ENCODE measurements at places on chromosomes 11 and 22.
A peak's percentile ranks its signal among the peaks of the same experiment; 100 is the strongest.

DNA sequence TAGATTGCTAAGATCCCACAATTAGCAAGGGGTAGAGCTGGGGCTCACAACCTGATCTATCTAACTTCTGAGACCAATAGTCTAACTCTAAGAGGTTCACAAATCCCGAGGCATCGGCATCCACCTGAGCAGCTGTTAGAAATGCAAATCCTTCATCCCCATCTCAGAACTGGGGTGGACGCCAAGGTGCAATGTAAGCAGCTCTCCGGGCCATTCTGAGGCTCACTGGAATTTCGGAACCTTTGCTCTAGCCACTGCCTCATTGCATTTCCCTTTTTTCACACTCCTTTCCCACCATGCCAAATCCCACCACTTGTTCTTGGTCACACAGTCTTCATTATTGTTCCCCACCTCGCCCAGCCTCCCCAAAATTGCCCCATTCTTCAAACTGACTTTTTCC, 29.8 kb downstream of the MAML2 start:
- no peak for DNase-seq

GRCh38 chr11:123560006-123560405, 94.4 kb downstream of the SCN3B start:
- peak; percentile 45 for DNase-seq

DNA sequence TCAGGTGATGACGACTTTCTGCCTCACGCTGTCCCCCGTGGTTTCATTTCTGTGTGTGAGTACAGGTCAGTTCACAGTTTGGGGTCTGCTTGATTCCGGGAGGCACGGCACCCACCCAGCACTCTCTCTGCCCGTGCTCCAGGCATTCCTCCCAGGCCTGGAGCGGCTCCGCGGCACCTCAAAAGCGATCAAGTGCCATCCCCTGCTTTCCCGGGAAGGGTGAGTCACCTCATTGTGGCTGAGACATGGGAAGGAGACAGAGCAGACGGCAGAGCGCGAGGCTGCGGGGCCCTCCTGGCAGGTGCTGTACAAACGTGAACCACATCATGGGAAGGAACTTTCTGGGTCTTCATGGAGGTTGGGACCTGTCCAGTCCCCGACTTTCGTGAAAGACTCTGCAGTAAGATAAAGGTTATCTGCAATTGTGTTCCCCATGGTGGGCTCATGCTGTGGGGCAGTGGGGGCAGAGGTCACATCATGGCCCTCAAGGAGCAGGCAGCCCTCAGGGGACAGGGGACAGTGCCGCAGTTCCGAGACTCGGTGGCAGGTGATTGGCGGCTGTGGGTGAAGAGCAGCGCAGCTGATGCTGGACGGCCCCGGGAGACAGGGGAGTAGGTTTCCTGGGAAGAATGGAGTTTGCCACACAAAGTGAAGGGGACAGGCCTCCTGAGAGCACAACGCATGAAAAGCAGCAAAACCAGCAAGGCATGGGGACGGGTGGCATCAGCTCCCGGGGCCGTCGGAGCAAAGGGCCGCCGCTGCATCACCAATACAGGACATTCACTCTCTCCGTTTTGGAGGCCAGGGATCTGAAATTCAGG, 65.3 kb downstream of the CELSR1 start:
- no peak for DNase-seq

DNA sequence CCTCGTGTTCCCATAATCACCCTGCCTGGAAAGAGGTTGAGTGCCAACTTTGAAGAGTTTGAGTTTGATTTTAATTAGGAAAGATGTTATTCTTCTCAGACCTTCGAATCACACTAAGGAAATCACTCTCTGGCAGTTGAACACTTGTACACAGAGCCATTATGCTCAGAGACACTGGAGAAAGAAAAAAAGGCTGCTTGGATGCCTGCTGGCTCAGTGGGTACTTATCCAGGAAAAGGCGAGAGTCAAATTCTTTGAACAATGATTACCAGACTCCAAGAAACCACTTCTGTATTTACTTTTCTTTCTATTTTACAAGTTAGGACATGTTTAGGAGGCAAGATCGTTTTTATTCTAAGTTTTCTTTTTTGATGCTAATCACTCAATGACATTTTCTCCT, 438.5 kb upstream of the FAT3 start:
- no peak for DNase-seq

GRCh38 chr11:102664001-102664752, 39.0 kb upstream of the MMP20 start:
- DNase-seq, result no peak

DNA sequence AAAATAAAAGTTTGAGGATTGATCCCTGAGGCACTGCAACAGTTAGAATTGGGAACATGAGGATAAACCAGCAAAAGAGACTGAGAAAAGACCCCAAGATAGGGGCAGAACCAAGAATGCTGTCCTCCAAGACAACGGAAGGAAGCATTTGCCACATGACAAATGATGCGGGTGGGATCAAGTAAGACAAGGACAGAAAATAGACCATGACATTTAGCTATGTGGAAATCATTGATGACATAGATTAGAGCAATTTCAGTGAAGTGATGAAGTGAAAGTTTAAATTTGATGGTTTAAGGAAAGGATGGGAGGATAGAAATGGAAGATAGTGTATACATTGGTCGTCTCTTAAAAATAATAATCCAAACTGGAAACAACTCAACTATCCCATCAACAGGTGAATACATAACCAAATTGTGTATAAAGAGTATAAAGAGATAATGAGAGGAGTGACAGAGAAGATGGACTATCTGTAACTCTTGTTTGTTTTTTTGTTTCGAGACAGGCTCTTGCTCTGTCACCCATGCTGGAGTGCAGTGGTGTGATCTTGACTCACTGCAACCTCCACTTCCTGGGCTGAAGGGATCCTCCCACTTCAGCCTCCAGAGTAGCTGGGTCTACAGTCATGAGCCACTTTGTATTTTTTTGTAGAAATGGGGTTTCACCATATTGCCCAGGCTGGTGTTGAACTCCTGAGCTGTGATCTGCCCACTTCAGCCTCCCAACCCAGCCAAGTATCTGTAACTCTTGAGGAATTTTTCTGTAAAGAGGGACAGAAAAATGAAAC, 48.7 kb upstream of the FDX1 start:
- no peak for DNase-seq

DNA sequence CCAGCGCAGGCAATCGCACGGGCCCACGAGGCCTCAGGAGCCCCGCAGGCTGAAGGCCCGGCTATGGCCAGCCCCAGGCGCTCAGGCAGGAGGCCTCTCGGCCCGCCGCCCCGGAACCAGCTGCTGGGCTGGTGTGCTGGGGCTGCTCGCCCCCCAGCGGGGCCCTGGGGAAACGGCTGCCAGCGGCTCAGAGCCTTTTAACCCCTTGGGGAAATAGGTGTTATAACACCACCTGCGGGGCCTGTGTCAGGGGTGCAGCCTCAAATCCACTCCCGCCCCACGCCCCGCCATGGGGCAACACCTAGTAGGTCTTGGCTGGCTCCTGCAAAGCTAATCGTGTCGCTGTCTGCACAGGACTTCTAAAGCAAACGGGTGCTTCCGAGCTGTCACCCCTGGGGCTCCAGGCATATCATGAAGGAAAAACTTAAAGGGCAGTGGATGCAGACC, 237.4 kb downstream of the TTC28 start:
- peak; percentile 54 for DNase-seq

DNA sequence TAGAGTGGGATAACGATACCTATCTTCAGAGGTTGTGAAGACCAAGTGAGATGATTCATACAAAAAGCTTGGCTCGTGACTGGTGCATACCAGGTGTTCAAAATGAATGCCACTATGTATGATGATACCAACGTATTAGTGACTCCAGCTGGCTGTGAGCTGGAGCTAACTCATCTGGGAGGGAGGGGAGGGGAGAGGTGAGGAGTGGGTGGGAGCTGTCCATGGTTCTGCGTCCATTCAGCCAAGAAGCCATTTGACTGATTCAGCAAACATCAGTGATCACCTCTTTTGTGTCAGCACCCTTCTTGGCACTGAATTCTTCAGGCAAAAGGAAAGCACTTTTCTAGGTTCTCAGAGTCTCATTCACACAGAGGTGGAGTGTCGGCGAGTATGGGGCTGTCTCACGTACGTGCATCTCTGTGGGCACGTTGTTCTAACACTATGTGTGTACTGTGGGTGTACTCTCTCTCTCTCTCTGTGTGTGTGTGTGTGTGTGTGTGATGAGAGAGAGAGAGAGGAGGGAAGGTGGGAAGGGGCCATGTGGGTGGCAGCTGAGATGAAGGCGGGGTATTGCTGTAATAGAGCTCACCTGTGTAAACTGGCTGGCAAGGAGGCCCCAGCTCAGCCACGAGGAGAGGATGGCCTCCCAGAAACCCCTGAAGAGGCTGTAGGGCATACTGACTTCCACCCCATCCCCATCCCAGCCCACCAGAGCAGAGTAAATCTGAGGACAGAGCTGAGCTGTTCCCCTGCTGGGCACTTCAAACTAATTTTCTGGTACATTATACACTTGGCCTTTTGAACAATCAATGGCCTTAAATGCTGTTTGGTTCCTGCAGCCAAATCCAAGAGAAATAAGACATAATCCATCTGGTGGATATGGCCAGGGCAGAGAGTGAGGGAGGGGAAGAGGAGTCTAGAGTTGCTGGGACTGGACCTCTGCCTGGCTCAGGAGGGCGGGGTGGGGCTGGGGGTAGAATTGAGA, 96.1 kb upstream of the THY1 start:
- DNase-seq, result no peak

DNA sequence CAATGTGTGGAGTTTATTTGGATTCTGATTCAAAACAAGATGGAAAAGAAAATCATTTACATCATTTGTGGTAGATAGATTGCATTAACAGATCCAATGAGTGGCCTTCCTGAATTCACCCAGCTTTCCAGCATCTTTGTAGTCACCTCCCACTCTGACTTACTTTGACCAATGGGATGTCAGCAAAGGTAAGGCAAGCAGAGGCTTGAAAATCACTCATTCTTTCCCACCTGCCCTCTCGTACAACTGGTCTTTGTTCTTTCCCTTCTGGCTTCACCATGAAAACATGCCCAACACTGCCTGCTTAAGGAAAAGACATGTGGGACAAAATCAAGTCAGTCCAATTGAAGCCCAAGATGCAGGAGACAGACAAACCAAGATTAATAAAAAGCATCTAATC, 202.1 kb downstream of the TTC28 start:
- DNase-seq, result no peak

GRCh38 chr11:60774726-60775125, 10.4 kb upstream of the MS4A10 start:
- no peak for DNase-seq

GRCh38 chr11:1472180-1473005, 14.2 kb downstream of the MOB2 start:
- DNase-seq, result no peak

- no peak for DNase-seq
Measured at GRCh38 chr22:37843741-37844089, 419 bp downstream of the ANKRD54 start.

- no peak for DNase-seq
Measured at GRCh38 chr11:35126879-35127581, 11.9 kb upstream of the CD44 start.

DNA sequence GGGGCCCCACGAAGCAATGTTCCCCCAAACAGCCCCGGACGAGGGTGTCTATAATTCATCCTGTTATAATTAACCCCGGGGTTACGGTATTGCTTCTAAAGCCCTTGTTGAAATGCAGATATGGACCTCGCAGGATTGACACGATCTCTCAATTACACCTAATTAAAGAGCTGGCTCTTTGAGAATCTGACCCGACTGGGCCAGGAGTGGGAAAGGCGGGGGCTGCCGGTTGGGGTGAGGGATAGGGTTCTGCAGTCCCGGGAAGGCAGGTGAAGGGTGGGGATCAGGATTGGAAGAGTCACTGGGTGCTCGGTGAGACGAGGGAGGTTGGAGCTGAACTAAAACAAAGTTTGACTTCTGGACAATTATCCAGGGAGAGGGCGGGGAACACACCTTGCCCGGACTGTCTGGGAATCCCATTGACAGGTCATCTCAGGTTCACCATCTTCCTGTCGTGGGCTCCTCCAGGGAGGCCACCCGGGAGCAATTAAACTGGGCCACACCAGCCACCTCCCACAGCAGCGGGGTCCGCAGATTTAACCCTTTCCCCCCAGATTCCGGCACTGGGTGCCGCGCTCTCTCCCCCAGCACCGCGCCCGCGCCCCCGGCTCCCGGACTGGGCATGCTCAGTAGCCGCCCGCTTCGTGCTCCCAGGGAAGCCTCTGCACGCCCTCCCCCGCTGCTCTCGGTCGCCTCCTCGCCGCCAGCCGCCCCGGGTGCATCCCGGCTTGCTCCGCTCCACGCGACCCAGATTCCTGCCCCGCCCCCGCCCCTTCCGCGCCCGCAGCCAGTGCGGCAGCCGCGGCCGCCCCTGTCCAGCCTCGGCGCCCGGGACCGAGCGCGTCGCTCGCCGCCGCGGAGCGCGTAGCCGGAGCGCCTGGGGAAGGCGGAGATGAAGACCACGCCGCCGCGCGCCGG, at the start of gene ELMOD1:
Gene ELMOD1 (plus strand): TSS at position 688 of the 918 bp plus-strand sequence. CDS start 27,043 bp downstream, outside the sequence.
- DNase-seq, result peak; percentile 21

DNA sequence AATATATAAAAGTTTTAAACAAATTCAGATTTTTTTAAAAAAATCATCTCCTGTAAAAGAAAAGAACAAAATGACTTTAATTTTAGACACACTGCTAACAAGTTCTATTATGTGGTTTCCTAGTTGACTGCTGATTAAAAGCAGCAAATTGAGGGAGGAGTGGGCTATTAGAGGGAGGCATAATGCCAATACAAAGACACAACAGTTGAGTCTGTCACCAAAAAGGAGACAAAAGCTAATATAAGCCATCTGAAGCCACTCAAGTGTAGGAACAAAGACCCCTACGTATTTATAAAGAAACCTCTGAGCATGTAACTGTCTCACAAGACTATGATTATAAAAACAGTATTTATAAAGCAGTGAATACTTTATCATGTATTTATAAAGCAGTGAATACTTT, 28.6 kb downstream of the TMEM123 start:
- no peak for DNase-seq

DNA sequence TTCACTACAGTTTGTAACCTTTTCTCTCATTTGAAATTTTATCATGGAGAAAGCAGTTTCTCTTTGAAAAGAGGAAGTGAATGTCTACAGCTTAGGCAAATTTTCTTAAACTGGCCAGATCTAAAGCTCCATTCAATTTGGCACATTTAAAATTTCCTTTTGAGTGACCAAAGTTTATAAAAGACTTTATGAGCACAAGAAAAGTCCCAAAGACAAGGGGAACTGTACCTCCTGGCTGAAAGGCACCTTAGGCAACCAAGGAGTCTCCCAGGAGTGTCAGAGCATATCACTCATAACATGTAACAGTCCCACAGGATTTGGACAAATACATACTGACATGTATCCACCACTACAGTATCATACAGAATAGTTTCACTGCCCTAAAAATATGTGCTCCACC, 41.3 kb downstream of the NARS2 start:
- DNase-seq, result no peak

- peak; percentile 78 for DNase-seq
Measured at GRCh38 chr11:6249770-6250555, 9.7 kb upstream of the CCKBR start.

- no peak for DNase-seq
Measured at GRCh38 chr11:109791337-109791736, 301.9 kb upstream of the ZC3H12C start.

GRCh38 chr11:63015521-63016215, at the start of gene SLC22A8:
Gene SLC22A8 (minus strand): TSS chr11:63015841. CDS start chr11:63014958, 883 bp downstream.
- DNase-seq, result no peak

DNA sequence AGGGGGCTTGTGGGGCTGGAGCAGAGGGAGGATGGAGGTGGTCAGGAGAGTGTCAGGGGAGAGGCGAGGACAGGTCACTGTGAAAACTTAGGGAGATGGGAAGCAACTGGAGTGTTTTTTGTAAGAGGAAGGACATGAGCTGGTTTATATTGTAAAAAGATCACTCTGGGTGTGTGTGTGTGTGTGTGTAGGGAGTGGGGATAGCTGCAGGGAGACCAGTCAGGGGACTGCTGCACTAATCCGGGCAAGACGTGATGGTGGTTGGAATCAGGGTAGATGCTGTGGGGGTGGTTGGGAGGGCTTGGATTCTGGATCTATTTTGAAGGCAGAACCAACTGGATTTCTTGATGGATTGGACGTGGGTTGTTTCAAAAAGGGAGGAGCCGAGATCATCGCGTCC, 11.3 kb upstream of the SYT7 start:
- no peak for DNase-seq

Measured in fibroblast of gingiva (primary cell).